Stimulated activated CD8-positive, alpha-beta memory T cell treated with anti-CD3 and anti-CD28 coated beads, Interleukin-2, amount 100 ng/mL, for 1 hour (primary cell): ENCODE measurements at places on chromosomes 7 and 10.

- no peak for DNase-seq
Measured at GRCh38 chr10:86960863-86961434, 2.5 kb downstream of the SNCG start.

DNA sequence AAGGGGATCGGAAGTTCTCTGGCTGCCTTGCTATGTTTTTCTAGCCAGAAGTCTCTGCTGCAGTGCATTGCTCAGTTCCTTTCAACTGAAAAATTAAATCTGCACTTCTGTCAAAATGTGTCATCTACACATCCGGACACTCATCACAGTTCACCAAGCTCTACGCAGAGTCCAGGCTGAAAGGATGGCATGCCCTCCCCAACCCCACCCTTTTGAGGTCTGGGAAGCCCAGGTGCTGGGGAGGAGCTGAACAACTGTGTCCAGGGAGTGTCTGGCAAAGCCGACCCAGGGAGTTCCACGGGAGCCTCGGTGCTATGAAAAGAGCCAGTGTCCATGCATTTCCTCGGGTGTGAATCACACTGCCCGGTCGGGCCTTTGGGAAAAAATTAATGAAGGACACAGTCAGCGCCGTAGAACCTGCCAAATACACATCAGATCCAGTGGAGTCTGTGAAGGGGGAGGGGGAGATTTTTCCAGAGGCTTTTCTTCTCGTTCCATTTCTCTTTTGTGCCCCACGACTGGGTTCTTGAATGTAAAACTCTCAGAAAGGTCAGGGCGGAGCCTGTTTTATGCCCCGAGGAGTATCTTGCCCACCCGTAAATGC is 757 bp upstream of the PALS2 start:
- DNase-seq, result no peak

- DNase-seq, result no peak
Measured at GRCh38 chr10:106582291-106582690, 582.2 kb downstream of the SORCS1 start.

GRCh38 chr10:9331583-9332008 is 1277.1 kb downstream of the GATA3 start:
- no peak for DNase-seq
